ENCODE measurements at places on chromosomes 1 and 21.

DNA sequence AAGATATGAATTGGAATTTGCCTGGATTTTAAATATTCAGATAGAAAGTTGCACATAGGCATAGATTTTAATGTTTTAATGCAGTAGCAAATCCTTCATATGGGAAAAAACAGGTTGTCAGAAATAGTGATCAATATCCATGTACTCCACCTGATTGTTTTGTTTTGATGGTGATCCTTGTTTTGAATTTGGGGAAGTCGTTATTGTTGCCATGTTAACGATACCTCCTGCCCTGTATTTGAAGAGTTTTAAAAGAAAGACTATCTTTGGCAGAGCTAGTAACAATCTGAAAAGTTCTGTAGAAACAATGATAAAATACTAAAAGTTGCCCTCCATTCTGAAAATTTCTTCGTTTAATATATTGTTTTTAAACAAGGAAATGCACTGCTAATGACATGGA is 1.1 kb downstream of the CEP350 start:
- no peak for DNase-seq

DNA sequence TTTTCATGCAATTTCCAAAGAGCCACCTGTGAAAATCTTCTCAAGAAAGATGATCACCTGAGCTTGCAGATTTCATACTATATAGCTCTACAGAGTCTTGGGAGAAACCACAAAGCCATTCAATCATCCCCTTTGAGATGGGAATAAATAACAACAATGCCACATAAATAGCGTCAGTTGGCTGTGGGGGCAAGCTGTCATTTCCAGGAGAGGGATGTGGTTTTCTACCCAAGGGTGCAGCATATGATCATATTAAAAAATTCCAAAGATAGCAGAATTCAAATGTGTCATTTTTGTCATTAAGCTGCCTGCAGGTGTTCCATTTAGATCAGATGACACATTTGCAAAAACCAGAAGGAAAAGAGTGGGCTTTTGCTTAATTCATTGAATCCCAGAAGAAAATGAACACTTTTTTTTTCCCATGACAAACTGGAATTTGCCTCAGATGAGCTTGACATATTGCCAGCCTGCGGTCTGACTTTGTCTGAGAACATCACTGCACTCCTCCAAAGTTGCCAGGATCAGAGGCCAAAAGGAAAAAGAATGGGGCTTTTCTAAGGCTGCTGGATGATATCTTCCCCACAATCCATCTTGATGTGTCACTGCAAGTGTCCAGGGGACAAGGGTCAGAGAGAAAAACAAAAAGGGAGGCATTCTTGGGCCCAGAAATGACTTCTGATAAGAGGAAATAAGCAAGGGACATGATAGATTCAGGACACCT is 314.1 kb upstream of the USP25 start:
- no peak for DNase-seq

DNA sequence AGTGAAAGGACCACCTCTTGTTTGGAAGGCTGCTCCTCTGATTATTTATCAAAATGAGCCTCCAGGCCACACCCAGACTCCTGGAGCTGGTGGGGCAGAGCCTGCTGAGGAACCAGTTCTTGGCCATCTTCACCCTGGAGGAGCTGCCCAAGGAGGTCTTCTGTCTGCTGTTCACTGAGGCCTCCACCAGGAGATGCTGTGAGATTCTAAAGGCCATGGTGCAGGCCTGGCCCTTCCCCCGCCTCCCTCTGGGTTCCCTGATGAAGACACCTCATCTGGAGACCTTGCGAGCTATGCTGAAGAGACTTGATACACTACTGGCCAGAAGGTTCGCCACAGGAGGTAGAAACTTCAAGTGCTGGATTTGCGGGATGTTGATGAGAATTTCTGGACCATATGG is 61.7 kb upstream of the GJA8 start:
- DNase-seq: peak; percentile 12

DNA sequence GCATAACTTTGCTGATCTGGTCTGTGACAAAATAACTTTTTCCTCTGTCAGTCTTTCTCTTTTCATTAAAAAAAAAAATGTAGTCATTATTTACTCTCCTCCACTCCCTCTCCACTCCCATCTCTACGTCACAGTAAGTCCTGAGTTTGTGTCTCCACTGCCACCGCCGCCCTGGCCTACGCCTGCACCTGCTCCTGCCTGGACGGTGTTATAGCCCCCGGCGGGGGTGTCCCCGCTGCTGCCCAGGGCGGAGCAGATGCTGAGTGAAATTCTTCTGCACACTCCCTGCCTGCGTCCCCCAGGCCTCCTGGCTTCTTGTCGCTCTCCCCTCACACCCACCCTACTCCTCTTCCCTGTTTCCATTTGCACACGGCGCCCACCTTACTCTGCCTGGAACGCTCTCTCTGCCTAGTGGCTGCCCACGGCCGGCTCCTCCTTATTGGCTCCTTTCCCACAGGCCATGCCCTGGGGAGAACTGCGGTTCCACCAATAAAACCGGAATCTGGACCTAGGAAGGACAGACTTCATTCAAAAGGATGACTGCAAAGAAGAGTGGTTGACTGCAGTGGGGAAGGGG is 55.2 kb upstream of the C1orf174 start:
- DNase-seq: no peak

- DNase-seq: no peak
Observed at GRCh38 chr1:114585231-114585630, 3.8 kb upstream of the BCAS2 start.

DNA sequence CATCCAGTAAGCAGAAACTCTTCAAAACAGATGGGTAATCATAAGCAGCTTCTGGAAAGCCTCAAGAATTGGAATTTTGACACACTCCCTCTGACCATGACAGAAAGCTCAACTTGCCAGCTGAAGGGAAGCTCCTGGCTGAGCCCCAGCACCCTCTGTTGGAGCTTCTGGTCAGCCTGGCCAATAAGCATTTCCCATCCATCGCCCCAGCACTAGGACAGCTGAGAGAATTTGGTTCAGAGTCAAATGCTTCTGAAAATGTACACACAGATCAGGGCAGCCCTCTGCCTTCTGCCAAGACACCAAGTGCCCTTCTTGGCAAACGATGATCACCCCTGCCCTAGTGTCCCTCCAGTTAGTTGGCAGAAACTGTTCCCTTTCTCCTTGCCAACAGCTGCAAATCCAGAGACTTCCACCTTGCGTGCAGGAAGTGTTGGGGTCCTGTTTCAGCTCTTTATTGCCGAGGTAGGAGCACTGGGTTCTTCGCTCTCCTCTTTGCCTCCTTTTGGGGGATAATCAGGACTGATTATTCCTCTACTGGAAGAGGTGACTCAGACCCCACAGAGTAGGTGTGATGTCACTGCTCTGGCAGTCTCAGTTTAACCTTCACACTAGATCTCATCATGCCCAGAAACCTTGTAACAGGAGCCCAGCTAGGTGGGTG is 11.9 kb downstream of the PIGV start:
- no peak for DNase-seq

GRCh38 chr1:60280256-60280655 is 206.7 kb upstream of the C1orf87 start:
- DNase-seq: no peak

GRCh38 chr1:48236716-48237470 is 14.4 kb downstream of the SLC5A9 start:
- no peak for DNase-seq

DNA sequence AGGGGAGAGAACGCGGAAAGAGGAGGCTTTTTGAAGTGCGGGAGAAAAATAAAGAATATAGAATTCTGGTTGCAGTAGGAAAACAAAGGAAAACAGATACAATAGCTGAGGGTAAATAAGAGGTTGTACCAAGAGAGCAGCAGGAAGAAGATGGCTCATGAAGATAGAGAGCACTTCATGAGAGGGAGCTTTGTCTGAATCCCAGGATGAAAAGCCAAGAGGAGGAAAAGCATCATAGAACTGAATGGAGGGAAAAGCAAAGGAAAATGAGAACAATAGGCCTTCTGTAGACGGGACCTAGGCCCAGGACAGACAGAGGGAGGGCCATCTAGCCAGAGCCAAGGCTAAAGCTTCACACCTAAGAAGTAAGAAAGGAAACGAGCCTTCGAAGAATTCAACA is 49.5 kb downstream of the ATP6V1G3 start:
- no peak for DNase-seq

GRCh38 chr1:231808990-231809389 is 182.4 kb downstream of the DISC1 start:
- no peak for DNase-seq

- no peak for DNase-seq
Observed at GRCh38 chr1:114502080-114502479, 8.9 kb downstream of the TRIM33 start.

DNA sequence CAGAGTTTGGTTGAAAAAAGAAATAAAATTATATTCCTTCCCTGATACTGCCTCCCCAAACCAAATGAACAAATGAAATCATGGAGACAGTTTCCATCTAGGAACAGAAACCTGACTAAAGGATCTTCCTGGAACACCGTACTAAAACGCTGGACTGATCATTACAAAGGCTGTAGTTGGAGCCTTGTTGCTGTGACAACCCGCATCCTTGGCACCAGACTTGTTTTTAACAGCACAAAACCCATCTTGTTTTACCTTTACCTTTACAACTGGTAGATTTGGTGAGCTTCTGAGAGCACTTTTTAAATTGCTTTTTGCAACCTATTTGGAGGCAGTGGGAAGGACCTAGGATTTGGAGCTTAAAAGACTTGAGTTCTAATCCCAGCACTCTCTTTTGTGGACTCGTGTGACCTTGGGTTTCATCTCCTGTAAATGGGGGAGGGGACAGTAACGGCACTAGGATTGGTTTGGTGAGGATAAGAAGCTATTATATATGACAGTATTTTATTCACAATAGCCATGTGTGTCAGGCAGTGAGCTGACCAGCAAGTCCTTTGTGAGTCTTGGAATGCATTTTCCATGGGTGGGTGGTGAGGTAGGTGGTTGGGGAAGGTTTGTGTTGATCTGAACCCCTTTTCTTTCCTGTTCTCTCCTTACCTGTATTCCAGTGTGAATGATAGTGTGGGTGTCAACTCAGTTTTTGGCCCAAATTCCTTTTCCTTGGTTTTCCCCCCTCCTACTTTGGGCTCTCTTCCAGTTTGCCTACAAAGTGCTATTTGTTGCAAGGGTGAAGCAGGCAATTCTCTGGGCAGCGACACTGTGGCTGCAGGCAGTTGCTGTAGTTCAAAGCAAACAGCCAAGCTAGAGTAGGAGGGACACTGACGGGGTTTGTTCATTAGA is 12.6 kb downstream of the LRRC8D start:
- no peak for DNase-seq

DNA sequence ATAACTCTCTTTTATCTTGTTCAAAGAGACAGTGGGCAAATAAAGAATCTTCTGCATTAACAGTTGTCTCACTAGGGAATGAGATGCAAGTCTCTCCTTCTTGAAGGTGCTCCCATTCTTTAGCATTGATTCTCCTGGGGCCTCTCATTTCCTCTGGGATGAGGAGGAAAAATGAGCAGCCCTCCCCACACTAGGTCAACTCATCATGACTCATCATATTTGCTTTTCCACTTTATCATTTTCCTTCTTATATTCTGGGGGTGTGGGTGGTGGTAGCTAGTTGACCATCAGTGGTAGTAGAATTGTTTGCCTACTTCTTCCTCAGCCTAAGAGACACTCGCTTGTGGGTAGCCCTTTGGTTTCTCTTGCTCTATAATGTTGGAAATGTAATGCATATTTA is 182.0 kb upstream of the C1orf87 start:
- DNase-seq: no peak

DNA sequence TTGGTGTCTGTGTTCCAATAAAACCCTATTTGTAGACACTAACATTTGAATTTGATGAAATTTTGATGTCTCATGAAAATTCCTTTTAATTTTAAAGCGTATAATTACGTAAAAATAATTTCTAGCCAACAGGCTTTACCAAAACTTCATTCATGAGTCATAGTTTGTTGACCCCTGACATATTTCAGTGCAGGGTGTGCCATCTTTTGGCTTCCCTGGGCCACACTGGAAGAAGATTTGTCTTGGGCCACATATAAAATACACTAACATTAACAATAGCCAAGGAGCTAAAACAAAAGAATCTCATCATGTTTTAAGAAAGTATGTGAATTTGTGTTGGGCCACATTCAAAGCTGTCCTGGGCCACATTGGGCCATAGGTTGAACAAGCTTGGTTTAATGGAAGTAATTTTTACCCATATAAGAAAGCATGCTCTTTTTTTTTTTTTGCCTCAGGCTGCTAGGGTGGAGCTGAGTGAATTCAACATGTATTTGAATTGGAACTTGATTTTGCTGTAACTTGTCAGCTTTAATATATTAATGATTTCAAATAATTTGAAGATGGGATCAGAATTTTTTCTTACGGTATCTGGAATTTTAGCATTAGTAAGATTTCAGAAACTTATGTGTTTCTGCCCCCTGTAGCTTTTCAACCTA is 267.7 kb upstream of the RGS18 start:
- no peak for DNase-seq

GRCh38 chr21:44557491-44558328 is 885 bp downstream of the KRTAP10-3 start:
- DNase-seq: no peak

GRCh38 chr1:9867408-9868243 is 42.4 kb downstream of the CTNNBIP1 start:
- DNase-seq: peak; percentile 85

DNA sequence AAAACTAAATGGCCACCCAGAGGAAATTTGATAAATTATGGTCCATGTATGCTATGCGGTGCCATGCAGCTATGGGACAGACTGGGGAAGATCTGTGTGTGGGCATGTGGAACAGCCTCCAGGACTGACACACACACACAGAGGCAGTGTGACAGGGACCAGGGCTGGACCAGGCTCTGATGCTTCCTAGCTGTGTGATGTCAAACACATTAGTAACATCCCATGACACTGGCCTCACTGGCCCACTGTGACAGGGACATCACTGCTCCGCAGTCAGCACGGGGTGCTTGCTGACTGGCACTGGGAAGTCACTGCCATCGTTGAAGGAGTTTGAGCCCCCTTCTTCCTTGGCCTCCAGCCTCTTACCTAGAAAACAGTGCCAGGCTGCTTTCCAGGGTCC is 13.9 kb downstream of the RAP1GAP start:
- no peak for DNase-seq

- DNase-seq: no peak
Observed at GRCh38 chr1:20716232-20716631, 1.6 kb downstream of the KIF17 start.

DNA sequence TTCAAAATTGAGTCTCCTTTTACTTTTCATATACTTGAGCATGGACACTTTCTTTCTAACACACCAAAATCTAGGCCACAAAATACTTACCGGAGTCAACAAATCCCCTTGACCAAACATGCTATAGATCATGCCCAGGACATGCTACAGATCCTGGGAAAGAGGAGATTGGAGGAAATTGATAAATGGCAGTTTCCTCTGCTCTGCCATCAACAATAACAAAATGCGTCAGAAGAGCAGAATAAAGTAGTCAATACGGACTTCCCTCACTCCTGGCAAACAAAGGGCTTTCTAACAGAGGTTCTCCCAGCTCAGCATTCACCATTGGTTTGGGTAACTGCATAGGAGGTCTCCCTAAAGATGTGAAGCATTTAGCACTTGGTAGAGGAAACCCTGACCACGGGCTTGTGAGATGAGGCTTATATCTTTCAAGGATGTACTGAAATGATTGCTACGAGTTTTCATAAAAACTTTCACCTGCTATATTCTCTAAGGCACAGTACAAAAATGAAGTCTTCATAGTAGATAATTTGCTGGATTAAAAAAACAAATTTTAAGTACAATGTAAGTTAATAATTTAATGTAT is 283.8 kb upstream of the RUNX1 start:
- DNase-seq: no peak

GRCh38 chr1:21175324-21175669 is 1.4 kb downstream of the EIF4G3 start:
- no peak for DNase-seq
